ENCODE measurements at places on chromosomes 4 and X. TPM values are rescaled to one million over a fixed set of nuclear protein-coding genes. Genes with fewer than 3 reads are reported as not detected.

DNA sequence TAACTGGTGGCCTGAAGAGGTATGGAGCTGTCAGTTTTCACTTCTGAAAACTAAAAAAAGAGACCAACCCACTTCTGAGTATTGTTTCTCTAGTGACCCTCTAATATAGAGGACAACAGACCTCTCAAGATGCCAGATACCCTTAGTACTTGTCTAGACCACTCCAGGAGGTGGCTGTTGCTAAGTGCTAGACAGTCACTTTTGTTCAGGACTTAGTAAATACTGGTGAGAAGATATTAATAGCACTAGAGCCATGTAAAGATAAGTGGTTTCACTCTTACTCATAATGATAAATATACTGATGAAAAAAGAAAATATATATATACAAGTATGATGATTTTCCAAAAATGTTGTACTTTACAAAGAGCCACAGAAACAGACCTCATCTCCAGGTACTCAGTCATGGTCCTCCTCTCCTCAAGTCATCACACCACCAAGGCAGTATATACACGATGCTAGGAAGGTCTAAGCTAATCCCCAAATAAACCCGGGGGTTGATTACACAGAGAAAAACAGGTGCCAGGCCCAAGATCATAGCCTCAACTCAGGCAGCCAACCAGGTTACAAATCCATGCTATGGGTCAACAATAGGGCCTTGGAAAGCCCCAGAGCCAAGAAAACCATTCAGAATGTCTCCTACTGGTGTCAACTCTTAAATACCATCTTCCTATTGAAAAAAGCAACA lies 66.9 kb downstream of the ARHGEF9 start:
- no peak overlapping the region for H3K27ac ChIP-seq
- no peaks in the 10 kb centered on the region for H3K36me3 ChIP-seq
- no peak for DNase-seq

DNA sequence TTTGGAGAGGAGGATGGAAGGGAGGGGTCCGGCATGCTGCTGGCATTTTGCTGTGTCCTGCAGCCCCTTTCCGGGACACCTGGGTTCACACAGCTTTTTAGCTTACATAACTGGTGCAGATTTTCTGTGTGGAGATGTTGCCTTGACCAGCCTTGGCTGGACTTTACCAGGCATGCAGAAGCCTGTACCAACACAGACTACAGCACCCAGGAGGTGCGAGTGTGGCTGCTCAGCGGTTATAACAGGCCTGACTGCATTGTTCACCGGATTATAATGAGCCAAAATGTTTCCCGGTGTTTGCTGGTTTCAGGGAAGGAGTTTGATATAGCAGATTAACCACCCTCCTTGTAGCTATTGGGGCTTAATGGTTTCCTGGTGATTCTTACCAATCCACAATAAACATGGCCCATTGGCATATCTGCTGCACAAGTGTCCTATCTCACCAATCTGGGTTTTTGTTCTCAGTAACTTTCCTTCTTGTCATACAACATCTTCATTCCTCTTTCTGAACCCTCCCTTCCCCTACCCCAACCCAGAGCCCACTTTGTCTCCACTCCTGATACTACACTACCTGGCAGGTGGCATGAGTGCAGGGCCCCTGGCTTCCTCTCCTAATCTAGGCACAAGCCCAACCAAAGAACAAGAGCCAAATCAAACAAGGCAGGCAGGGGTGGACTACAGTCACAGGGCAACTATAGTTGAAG lies 3.9 kb downstream of the RPL10 start:
- no peak overlapping the region for H3K4me3 ChIP-seq
- H3K27ac ChIP-seq = no peak overlapping the region
- no peak for DNase-seq
- no peaks in the 10 kb centered on the region for H3K27me3 ChIP-seq

DNA sequence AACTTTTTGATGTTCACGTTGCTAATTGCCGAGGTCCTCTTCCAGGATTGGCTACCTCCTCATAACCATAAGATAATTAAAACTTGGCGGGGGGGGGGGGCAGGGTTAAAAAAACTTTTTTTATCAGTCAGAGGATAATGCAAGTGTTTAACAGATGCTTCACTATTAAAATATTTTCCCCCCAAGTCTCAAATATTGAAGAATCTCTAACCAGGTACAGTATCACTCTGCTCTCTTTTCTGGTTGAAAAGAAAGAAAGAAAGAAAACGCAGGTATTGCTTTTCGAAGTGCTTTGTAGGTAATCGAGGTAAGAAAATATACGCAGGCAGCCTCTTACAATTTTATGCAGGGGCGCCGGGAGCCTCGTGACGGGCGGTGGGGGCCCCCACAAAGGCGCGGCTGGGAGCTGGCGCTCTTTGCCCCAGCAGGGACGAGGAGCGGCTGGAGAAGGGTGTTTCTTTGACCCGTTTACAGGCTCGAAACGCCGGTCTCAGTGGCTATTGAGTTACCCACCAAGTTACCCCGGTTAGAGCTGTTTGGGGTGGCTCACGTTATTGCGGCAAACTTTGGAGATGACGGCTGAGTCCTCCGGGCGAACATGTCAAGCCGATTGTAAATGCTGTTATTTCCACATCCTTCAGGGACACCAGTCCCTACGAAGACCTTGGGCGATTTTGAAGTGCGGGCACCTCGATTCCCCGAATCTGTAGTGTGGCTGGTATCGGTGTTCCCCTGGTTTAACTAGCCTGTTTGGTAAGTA lies 477 bp upstream of the HAND2 start:
- DNase-seq = no peak
- H3K4me1 ChIP-seq = peaks cover 8% of the 10 kb centered on the region
- H3K36me3 ChIP-seq = peaks cover 9% of the 10 kb centered on the region
- H3K27ac ChIP-seq = peak overlapping the region; percentile 94
- H3K27me3 ChIP-seq = no peaks in the 10 kb centered on the region

Gene GATB
- 28.1 TPM for total RNA-seq

Gene WWC2
- 22.7 TPM for total RNA-seq

Gene IL9R
- total RNA-seq = not detected
